ENCODE measurements at places on chromosomes 4 and X.

- DNase-seq: no peak
Measured at GRCh38 chr4:185334326-185334725, 61.4 kb downstream of the LRP2BP start.

GRCh38 chr4:120007191-120007871 is 59.3 kb downstream of the MAD2L1 start:
- DNase-seq: no peak

DNA sequence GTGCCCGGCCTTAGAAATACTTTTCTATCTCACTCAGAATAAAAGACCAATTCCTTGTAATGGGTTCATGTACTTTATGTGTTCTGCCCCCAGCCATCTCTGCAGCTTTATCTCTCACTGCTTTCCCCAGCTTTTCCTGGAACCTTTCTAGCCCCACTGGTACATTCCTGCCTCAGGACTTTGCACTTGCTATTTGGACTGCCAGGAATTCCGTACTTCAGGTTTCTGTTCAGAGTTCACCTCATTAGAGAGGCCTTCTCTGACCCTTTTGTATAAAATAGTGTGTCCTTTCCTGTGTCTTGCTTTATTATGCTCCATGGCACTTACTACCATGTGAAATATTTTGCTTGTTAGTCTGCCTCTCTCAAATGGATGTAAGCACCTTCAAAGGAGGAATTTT is 112.5 kb downstream of the PDLIM5 start:
- no peak for DNase-seq

DNA sequence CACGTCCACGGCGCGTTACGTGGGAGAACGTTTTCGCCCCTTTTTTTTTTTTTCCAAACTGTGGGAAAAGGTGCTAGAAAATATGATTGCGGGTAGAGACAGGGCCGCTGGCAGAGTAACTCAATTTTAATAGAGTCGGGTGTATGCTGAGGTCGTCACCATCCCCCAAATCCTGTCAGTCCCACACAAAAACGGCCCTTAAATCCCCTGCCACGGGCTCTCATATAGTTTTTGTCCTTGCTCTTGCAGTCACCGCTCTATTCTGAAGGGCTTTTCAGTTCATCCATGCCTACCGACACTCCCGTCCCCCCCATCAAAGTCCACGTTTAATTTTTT is 796 bp upstream of the MED14 start:
- no peak for DNase-seq

GRCh38 chr4:152894673-152895072 is 41.5 kb upstream of the FHDC1 start:
- no peak for DNase-seq

GRCh38 chr4:128159967-128160366 is 98.9 kb downstream of the LARP1B start:
- no peak for DNase-seq

DNA sequence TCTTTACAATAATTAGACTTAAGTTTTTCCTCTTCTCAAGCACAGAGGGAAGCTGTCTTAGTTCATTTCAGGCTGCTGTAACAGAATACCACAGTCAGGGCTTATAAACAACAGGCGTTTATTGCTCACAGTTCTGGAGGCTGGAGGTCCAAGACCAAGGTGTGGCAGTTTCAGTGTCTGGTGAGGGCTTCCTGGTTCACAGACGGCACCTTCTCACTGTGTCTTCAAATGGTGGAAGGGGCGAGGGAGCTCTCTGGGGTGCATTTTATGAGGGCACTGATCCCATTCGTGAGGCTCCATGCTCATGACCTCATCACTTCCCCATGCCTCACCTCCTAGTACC is 115.7 kb upstream of the MXRA5 start:
- DNase-seq: no peak

GRCh38 chr4:128835498-128836222 is 26.2 kb downstream of the JADE1 start:
- DNase-seq: no peak

- no peak for DNase-seq
Measured at GRCh38 chr4:147526272-147526654, 45.4 kb downstream of the EDNRA start.

DNA sequence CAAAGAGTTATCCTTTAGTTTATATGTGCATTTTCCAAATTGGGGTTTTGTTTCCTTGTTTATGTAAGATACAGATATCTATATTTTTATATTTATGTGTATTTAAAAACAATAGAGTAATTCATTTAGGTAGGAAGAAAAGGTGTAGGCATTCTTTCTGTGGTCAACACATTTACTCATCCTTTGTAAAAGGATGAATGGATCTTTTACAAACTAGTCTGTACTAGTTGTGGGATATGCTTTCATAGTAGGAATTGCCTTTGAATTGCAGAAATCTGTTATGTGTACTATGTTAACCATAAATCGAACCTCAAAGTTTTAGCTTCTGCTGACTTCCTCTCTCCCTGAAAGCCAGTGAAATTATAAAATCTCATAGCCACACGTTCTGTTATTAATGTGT is 128.5 kb downstream of the REPS2 start:
- no peak for DNase-seq

- no peak for DNase-seq
Measured at GRCh38 chr4:23276076-23276475, 583.3 kb downstream of the GBA3 start.

DNA sequence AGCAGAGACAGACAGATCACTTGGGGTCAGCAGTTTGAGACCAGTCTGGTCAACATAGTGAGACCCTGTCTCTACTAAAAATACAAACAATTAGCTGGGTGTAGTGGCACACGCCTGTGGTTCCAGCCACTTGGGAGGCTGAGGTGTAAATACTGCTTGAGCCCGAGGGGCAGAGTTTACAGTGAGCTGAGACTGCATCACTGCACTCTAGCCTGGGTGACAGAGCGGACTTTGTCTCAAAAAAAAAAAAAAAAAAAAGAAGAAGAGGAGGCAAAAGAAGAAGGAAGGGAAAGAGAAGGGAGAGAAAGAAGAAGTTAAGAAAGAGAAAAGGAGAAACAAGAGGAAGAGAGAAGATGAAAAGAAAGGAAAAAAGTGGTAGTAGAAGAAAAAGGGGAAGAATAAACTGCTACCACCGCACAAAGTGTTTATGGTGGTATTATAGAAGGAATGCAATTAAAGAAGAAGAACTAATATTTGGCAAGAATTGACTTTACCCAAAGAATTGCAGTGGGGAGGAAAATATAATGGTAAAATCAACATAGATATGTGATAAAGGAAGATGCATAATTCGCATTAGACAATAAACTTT is 19.6 kb upstream of the NSUN7 start:
- no peak for DNase-seq
